ENCODE measurements at places on chromosomes 5 and 9.

DNA sequence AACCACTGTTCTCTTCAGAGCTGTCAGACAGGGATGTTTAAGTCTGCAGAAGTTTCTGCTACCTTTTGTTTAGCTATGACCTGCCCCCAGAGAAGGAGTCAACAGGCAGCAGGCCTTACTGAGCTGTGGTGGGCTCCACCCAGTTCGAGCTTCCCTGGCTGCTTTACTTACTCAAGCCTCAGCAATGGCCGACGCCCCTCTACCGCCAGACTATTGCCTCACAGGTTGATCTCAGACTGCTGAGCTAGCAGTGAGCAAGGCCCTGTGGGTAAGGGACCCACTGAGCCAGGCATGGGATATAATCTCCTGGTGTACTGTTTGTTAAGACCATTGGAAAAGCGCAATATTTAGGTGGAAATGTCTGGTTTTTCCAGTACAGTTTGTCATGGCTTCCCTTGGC, 229.6 kb downstream of the TMEM167A start:
- DNase-seq: no peak

DNA sequence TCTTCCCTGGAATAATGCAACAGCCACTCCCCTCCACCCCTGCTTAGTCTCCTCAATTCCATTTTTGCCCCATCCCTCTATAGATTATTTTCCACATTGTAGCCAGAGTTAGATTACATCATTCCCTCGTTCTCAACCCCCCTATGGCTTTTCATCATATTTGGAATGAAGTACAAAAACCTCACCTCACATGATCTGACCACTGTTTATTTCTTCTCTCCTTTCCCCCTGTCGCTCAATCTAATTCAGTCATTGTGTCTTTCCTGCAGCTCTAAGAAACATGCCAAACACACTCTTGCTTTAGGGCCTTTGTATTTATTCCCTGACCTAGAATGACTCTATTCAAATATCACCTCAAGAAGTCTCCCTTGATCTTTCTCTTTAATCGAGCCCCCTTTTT, 22.6 kb upstream of the HK3 start:
- no peak for DNase-seq

DNA sequence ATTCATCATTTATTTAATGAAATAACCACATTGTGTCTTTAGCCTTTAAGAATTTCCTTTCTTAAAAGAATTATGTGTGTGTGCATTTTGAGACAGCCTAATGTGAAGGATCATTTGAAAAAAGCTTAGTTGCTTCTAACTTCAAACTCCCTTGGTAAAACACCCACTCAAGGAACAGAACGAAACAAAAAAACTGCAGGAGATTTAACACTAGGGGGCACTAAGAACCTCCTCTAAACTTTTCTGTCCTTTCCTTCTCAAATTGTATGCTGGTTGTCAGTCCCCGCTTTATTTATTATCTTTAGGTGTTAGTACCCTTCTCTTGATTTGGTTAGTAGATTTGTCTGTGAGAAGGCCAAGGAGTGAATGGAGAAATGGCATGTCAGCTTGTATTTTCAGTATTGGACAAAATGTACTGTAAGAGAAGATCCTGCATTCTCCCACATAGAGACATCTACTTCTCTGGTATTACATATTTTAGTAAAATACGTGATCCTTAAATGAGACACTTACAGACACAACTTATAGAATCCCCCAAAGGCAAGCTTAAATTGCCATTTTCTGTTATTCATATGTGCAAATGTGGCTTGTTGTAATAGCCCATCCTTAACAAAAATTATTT, 229.7 kb downstream of the MRPS30 start:
- DNase-seq: no peak

- no peak for DNase-seq
Observed at GRCh38 chr5:30398423-30398822, 795.1 kb upstream of the CDH6 start.

DNA sequence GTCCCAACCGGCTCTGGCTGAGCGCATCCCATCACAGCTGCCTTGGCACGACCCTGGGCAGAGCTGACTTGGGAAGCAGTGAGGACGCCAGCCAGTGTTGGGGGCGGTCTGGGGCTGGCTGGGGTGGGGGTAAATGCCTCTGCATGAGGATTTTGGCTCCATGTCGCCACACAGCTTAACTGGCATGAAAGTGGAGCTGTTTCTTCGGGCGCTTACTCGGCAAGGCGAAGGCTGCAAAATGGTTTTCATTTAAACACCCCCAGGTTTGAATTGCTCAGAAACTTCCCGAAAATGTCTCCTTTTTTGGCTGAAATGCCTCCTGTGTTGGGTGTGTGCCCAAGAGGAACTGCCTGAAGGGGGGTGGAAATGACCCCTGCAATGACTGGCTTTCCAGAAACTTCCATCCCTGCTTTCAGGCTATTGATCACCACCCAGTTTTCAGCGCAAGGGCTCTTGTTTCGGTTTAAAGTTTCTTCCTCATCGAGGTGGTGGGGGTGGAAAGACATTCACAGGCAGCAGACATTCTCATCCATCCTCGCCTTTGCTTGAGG, 38.3 kb downstream of the PTGES start:
- DNase-seq: no peak

GRCh38 chr5:55386356-55386755, 78.6 kb downstream of the MTREX start:
- DNase-seq: no peak

DNA sequence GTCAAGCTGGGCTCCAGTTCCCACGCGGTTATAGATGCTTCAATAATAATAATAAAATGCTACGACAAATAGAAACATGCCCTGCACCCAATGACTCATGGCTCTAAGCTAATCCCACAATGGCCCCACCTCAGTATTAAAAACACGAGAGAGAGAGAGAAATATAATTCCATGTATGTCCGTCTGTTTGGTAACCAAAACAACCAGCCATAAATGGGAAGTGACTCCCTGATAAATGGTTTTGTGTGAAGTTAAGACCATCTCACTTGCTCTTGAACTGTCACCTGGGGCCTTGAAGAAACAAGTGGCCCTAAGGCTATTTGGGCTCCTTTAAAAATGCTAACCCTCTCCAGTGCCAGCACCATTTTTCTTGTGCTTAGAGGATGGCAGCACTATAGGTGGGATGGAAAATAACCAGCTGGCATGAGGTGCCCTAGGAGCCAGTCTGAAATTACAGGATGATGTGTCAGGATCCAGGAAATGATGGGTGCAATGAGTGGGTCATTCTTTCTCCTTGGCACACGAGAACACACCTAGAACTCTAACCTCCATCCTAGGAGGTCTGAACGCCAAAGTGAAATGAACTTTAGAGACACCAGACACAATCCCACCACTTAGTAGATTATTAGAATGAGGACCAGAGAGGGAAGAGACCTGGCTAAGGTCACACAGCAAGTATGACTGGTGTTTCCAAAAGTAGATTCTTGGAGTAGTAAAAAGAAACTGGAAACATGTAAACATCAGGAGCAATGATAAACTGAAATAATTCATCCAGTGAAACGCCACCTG, 35.7 kb upstream of the ADRB2 start:
- DNase-seq: no peak

DNA sequence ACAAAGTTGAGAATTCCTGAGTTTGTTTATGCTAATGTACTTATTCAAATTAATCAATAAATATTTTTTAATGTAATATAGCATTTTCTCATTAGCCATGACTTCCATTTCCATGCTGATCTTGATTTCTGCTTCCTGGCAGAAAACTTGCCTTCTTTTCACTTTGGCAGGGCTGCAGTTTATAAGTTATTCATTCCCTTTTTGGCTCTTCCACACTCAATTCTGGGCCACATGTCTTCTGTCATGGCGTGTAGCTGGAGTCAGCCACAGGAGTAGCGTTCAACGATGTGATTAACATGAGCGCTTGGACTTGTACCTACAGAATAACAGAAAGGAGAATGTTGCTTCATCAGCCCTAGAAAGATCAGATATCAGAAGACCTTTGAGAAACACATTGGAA, 172.9 kb downstream of the CFAP90 start:
- DNase-seq: no peak

- no peak for DNase-seq
Observed at GRCh38 chr9:117245175-117245829, 169.6 kb downstream of the ASTN2 start.

GRCh38 chr5:153014194-153014593, 476.3 kb upstream of the GRIA1 start:
- no peak for DNase-seq

- no peak for DNase-seq
Observed at GRCh38 chr5:23864786-23865185, 357.4 kb downstream of the PRDM9 start.

DNA sequence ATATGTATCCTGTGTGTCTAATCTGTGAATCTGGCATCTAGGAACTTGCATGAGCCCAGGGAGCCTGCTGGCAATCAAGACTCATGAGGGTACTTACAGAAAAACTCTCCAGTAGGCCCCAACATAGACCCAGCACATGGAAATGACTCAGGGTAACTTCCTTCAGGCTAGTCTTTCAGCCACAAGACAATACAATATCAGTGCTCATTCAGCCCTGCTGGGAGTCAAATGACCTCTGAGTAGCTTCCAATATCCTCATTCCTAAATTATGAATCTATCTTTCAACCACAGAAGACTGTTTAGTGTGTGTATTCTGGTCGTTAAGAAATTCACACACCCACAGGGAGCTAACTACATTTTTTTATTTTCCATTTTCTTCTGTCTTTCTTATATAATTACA, 1273.0 kb downstream of the EFNA5 start:
- DNase-seq: no peak

- no peak for DNase-seq
Observed at GRCh38 chr9:124261736-124262648, 4.2 kb downstream of the NEK6 start.

DNA sequence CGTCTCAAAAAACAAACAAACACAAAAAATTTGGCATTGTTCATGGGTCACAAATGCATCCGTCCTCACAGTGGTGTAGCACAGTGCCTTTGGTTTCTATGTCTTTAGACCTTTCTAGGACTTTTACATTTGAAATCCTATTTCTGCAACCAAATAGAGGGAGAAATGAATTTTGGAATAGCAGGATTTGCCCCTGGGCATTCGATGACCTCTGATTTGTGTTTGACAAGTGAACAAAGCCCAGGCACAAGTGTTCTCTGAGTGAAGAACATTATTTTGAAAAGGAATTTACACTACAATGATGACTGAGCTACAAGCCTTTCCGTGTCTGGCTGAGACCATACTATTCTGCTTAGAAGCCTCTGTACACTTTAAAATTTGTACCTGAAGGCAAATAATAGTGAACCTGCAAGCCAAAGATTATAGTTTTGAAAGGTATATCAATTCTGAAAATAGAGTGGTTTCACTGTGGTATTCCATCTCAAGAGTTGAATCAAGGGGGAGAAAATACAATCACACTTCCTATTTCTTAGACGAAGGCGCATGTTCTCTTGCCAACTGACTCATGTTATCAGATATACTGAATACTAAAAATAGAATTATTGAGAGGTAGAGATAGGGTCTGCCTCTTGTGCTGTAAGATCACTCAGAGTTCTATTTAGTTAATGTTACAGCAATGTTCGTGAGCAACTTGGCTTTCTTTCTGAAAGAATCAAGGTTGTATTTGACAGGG, 297.6 kb downstream of the KDM4C start:
- no peak for DNase-seq

DNA sequence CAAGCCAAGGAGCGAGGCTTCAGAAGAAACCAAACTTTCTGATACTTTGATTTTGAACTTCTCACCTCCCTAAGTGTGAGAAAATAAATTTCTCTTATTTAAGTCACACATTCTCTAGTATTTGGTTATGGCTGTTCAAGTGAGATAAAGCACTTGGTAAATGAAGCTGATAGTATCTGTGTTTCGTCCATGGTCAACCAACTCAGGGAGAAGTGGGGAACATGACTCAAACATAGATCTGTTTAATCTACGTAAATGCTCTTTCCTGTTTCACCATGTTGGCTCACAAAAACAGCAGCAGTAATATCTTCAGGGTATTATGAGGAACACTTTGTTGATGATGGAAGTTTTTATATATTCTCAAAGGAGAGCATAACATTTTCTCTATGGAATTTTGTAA, 2167.2 kb upstream of the C9orf72 start:
- DNase-seq: no peak

- no peak for DNase-seq
Observed at GRCh38 chr5:148791334-148791667, 35.1 kb upstream of the ADRB2 start.

DNA sequence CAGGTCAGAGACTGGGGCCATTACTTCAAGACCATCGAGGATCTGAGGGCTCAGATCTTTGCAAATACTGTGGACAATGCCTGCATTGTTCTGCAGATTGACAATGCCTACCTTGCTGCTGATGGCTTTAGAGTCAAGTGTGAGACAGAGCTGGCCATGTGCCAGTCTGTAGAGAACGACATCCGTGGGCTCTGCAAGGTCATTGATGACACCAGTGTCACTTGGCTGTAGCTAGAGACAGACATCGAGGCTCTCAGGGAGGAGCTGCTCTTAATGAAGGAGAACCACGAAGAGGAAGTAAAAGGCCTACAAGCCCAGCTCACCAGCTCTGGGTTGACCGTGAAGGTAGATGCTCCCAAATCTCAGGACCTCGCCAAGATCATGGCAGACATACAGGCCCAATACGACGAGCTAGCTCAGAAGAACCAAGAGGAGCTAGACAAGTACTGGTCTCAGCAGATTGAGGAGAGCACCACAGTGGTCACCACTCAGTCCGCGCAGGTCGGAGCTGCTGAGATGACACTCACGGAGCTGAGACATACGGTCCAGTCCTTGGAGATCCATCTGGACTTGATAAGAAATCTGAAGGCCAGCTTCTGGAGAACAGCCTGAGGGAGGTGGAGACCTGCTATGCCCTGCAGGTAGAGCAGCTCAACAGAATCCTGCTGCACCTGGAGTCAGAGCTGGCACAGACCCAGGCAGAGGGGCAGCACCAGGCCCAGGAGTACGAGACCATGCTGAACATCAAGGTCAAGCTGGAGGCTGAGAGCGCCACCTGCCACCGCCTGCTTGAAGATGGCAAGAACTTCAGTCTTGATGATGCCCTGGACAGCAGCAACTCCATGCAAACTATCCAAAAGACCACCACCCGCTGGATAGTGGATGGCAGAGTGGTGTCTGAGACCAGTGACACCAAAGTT, 9.3 kb downstream of the NIPBL start:
- no peak for DNase-seq

- DNase-seq: no peak
Observed at GRCh38 chr5:14035859-14036503, 91.5 kb upstream of the DNAH5 start.

- DNase-seq: no peak
Observed at GRCh38 chr5:14818931-14819790, 52.4 kb downstream of the ANKH start.

- DNase-seq: no peak
Observed at GRCh38 chr5:59208474-59208873, 625.6 kb downstream of the RAB3C start.

GRCh38 chr9:124840300-124840833, 12.9 kb upstream of the WDR38 start:
- DNase-seq: no peak

- no peak for DNase-seq
Observed at GRCh38 chr9:137515338-137515724, 34.9 kb downstream of the PNPLA7 start.
